ENCODE measurements at places on chromosomes 5 and 9.

GRCh38 chr5:131944702-131945550, 537 bp downstream of the MEIKIN start:
- no peak for DNase-seq

DNA sequence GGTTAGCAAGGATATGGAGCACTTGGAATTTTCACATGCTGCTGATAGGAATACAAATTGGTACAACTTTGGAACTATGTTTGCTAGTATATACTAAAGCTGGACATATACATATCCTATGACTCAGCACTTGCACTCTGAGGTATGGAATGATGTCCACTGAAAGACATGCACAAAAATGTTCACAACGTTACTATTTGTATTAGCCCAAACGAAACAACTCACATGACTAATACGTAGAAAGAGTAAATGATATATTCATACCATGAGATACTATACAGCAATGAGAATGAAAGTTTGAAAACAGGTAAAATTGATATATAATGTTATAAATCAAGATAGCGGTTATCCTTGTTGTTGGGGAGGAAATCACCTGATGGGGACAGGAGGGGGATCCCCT, 45.5 kb upstream of the CDC42SE2 start:
- peak; percentile 88 for DNase-seq

DNA sequence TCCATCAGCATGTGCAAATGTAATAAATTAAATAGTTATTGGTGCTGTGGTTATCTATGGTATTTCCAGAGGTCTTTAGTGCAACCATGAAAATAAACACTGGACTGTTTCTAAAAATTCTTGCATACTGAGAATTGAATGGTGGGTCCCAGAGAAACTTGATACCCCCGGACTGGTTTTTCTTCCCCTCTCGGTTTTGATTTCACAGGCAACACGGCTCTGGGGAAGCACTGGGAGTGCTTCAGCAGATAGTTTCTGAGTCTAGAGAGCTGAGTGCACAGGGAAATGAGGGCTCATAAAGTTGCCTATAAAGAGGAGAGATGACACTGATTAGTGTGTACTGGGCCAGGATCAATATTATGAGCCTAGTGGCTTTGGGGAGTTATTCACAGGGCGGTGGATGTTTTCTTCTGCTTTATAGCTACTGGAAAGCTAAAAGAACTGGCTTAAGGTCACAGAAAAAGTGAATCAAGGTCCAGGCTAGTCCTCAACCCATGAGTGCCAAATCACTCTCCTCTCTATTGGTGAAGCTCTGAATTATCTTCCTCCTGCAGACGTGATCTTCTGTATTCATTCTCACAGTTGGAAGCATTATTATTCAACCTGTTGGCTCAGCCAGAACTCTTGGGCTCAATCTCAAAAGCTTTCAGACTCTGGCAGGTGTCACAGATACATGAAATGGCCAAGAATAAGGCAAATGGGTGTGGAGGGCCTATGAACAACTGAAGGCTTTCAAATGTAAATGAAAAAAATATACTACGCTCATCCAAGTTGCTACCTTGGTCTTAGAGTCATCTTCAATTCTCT, 170.2 kb upstream of the HMHB1 start:
- peak; percentile 38 for DNase-seq

GRCh38 chr5:154713615-154714125, 41.5 kb upstream of the LARP1 start:
- no peak for DNase-seq

GRCh38 chr5:160641405-160641804, 210.6 kb downstream of the ATP10B start:
- DNase-seq = no peak

DNA sequence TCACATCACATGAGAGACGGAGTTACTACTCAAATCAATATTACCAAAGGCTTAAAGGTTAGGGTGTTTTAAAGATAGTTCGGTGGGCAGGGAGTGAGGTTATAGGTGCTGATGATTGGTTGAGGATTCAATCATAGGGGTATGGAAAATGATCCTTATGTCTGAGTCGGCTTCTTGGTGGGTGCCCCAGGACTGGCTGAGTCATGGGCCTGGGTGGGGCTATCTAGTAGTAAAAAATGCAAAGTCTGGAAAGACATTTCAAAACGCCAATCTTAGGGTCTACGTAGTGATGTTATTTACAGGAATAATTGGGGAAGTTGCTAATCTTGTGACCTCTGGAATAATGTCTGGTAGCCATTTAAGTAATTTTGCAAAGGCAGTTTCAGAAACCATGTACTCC, 15.2 kb upstream of the SPIN1 start:
- no peak for DNase-seq

GRCh38 chr5:168114444-168115017, 176.9 kb upstream of the WWC1 start:
- peak; percentile 56 for DNase-seq

- DNase-seq = peak; percentile 57
Measured at GRCh38 chr5:154355129-154355611, 90.6 kb upstream of the SAP30L start.

- peak; percentile 49 for DNase-seq
Measured at GRCh38 chr5:78345485-78345884, 14.9 kb upstream of the SCAMP1 start.

DNA sequence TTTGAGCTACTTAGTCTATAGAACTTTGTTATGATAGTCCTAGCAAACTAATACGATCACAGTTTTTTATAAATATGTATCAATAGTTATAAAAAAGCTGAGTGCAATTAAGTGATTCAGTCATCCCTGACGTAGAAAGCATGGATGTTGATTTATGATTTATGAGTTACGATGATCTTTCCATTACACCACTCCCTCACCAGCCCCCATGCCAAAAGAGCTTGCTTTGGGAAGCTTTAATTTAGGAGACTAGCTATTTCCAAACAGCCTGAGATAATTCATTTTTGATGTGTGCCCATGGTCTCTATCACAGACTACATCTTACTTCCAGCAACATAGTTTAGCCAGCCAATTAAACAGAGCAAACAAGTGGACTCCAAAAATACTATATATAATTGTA, 256.8 kb downstream of the GABRG2 start:
- DNase-seq = no peak

- no peak for DNase-seq
Measured at GRCh38 chr9:36845844-36846243, 188.2 kb downstream of the PAX5 start.

DNA sequence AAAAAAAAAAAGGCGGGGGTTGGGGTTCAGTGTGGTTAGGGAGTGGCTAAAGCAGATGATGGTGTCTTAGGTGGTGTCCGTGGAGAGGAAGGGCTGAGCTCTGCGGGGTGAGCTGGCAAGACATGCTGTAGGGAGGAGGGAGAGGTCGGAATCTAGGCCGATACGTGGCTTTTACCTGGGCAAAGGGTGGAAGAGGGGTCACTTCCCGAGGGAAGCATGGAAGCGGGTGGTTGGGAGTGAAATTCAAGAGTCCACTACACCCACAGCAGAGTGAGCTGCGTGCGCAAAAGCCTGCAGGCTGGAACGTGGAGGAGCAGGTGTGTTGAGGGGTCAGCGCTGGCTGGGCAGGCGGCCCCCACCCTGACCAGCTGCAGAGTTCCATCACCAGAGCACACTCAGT, 17.8 kb downstream of the TBC1D9B start:
- DNase-seq = no peak

DNA sequence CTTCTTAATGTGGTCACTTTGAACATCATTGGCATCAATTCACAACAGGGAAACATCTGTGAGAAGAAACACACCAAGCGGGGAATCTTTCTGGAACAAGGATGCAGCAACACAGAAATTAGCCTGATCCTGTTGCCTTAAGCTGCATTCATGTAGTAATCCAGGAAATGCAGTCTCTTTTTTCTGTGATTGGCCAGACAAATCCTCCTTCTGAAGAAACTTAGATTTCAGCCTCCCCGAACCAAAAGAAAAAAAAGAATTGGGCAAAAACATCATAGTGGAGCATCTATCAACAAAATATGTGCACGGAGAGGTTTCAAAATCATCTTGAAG, 7.2 kb upstream of the XPA start:
- DNase-seq = no peak

- DNase-seq = peak; percentile 12
Measured at GRCh38 chr5:93790401-93790800, 49.0 kb upstream of the POU5F2 start.

- DNase-seq = no peak
Measured at GRCh38 chr5:56023296-56023695, 28.5 kb upstream of the IL6ST start.

DNA sequence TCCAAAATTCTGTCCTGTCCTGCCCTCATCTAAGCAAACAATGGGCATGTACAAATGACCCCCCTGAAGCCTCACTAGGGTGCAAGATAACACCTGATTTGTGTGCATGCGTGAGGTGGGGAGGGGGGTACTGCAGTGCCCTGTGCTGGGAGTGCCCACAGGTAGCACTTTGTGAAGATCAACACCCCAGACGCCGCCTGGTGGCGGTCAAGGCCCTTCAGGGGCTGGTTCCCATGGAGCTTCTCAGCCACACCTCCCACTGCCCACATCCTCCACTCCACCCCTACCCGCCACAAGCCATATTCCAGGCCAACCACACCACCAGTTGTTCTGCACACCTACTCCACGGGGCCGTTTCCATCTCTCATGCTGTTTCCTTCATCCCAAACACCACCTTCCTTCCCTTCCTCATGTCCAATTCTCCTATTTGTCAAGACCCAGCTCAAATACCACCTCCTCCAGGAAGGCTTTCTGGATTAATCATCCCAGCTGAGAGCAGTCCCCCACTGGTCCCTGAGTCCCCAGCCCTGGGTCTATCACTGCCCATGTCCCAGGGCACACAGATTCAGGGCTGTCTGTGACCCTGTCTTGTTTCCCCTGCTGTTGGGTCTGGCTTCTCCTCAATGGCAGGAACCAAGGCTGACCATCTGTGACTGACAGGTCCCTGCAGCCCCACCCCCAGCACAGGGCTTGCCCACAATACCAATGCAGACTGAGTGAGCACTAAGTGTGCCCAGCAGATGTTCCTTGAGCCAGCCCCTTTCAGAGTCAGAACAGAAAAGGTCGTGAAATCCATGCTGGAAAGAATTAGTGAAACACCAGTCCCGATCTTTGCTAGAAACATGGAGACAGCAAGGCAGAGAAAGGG, 178.4 kb downstream of the PAX5 start:
- no peak for DNase-seq

DNA sequence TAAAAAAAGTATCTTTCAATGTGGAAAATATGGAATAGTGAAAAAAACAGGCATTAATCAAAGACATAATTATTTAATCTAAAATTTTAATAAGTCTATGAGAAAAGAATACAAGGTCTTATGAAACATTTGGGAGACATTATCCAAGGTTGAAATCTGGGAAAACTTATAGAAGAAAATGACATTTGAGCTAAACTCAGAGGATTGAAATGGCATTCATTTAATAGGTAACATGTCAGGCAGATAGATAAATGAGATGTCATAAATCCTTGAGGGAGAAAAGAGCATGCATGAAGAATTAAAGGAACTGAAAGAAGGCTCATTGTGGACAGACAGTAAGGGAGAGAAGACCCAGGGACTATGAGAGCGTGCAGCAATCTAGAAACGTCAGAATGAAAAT, 284.4 kb downstream of the PRR16 start:
- DNase-seq = no peak

- DNase-seq = peak; percentile 77
Measured at GRCh38 chr9:15244001-15244441, 63.0 kb downstream of the TTC39B start.

- DNase-seq = no peak
Measured at GRCh38 chr9:93562157-93562556, 14.2 kb upstream of the PHF2 start.

DNA sequence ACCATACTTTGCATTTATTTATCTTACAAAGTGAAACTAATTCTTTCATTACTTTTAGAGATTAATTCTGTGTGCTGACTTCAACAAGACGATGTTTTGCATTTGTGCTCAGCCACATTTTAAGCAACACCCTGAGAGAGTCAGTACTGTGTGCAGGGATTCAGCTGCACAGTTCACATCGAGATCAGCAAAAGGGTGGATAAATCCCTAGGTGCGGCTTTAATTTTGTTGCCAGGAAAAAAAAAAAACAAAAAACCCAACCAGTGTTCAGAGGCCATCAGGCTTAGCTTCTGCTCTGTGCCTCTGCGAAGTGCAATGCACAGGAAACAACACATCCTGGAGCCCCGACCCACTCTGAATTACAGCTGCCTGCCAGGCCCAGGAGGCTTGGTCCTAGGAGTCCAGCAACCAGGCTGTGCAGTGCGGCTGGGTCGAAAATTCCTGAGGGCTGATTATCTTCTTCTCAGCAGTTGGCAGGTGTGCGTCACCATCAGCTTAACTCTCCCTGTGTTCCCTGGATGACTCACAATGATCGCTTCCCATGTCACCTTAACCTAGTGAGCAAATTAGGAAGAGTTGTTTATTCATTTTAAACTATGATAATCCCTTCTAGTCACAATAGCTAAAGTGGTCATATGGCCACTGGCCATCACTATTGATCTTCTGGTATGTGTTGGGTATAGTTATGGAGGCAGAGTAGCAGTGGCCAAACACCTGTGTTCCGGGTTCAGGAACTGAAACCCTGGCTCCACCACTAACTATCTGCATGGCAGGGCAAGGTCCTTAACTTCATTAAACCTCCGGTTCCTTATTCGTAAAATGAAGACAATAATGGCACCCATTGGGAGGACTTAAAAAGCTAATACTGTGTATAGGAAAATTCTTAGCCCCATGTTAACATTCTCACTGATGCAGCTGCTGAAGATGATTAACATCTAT, 31.2 kb upstream of the NDUFB6 start:
- DNase-seq = no peak

DNA sequence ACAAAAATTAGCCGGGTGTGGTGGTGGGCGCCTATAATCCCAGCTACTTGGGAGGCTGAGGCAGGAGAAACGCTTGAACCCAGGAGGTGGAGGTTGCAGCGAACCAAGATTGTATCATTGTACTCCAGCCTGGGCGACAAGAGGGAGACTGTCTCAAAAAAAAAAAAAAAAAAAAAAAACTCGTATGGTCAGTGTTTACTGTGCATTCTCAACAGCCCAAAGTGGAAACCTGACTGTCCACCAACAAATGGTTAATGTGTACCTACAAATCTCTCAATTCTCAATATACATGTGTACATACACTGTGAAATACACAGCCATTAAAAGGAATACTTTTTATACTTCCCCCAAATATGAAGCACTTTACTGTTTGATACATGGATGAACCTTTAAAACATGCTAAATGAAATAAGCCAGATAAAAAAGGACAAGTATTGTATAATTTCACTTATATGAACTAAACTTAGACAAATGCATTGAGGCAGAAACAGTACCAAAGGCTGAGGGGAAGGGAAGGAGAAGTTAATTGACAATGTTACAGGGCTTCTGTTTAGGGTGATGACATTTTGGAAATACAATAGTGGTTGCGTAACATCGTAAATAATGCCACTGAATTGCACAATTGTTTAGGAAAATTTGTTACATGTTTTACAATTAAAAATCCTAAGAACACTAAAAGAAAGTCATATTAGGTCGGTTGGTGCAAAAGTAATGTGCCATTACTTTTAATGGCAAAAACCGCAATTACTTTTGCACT, 16.5 kb downstream of the DNAJA1 start:
- no peak for DNase-seq

GRCh38 chr5:26482810-26483375, 555.5 kb downstream of the CDH9 start:
- DNase-seq = peak; percentile 1

DNA sequence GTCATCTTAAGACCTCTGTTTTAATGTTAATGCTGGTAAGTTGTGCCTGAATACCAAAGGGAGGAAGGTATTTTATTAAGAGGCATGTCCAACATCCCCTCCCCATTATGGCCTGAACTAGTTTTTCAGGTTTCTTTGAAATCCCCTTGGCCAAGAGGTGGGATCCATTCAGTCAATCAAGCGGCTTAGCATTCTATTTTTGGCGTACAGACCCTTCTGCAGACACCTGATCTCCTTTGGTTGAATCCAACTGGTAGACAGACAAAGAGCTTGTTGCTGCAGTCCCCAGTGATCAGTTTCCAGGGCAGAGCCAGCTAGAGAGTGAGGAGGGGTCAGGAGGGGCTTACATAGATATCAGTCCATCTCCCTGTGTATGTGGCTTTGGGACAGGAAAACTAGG, 7.9 kb upstream of the KCNMB1 start:
- DNase-seq = no peak
